ENCODE measurements at places on chromosomes 13 and 19.

GRCh38 chr19:16342002-16342715 lies 17.5 kb downstream of the KLF2 start:
- no peak for DNase-seq

GRCh38 chr13:82740442-82740841 lies 1141.8 kb downstream of the SLITRK1 start:
- DNase-seq: no peak

DNA sequence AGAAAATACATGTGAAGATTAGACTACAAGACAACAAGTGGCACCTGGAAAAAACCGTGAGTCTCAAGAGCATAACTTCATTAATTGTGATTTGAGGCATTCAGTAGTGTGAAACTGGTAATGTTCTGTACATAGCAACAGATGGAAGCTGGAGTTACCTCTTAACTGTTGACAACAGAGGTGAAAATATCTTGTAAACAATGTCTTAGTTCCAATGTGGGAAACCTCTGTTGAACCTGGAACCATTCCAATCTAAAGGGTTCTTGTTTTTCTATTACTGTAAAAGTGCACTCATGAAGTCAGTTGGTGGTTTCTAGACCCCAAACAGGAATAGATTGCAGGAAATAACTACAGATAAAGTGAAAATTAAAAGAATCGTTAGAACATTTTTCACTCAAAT lies 728.4 kb downstream of the SLITRK1 start:
- no peak for DNase-seq

DNA sequence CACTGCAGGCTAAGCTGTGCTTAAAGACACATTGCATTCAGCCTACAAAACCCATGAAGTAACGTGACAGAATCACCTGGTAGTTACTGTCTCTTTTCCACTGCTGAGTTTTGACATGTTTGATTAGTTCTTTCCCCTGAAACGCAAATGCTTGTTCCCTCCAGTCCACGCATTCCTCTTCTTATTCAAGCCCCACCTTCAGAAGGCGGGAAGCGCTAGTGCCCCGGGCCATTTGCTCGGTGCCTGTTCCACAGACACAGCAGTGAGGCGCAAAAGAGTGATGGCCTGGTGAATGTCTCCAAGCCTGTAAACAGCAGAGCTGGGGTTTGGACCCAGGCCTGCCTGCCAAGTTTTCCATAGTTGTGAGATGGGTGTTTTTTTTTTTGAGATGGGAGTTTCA lies 10.9 kb downstream of the ACP4 start:
- no peak for DNase-seq

DNA sequence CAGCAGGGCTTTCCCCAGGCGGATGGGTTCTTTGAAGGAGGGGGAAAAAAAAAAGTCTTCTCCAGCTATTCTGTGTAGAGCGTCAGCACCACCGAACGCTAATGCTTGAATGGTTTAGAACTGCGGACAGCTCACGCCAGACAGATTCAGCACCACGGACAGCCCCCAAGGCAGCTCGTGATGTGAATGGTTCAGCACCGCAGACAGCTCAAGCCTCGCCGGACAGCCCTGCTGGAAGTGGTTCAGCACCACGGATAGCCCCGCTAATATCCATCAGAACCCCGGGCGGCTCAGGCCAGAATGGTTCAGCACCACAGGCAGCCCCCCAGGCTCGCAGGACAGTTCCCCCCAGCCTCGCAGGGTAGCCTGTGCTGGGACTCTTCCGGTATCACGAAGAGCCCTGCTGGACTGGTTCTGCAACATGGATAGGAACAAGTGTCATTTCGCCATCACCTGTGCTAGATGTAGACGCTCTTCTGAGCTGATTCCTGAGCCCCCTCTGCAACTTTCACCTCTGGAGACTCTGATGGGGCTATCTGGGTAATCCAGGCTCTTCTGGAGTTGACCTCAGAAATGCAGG lies 4.9 kb upstream of the SMIM17 start:
- DNase-seq: peak; percentile 70

- DNase-seq: no peak
Observed at GRCh38 chr13:83214452-83214851, 667.8 kb downstream of the SLITRK1 start.

DNA sequence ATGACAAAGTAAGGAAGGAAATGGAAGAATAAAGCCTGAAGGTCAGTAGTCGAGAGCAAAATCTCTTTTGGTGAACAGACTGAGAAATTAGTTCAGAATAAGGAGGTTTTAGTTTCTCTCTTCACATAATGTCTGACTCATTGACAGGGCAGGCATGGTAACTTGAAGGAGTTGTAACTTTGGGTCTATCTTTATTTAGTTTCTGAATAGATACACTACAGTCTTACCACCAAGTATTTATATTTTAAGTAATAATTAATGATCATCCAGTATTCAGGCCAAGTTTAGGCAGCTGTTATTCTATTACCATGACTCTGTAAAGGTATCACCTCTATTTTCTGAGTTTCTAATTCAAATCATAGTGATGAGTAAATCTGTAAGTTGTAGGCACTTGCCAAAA lies 219.9 kb downstream of the SPRY2 start:
- DNase-seq: no peak

DNA sequence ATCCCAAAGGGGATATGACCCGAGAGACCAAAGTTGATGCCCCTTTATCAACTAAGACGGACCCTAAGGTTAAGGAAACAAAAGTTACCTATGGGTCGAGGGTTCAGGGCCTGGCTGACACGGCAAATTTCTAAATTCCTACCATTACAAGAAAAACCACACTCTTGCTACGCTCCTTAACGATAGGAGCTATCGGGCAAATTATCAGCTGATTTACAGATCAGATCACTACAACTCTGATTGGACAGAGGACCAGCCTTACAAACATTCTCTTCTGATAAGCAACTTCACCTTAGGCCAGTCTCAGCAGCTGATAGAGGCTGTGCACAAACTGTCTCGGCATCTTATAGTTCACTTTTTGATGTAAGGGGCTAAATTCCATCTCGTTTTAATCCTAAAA lies 117.9 kb downstream of the KCTD15 start:
- no peak for DNase-seq

DNA sequence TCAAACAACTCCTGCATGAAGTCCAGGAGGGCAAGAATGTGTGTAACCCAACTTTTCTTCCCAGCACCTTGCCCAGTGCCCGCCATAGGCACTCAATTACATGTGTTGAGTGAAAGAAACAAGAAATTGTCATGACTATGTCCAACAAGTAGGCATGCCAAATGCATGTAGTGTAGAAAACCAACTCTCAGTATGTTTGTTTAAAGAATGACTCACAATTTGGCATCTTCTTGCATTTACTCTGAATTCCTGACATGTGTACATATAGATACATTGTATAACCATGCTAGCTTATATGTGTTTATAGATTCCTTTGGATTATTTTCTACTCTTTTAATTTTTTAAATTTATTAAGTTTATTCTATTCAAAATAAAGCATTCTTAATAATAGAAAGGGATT lies 305.0 kb downstream of the EFNB2 start:
- DNase-seq: peak; percentile 15

DNA sequence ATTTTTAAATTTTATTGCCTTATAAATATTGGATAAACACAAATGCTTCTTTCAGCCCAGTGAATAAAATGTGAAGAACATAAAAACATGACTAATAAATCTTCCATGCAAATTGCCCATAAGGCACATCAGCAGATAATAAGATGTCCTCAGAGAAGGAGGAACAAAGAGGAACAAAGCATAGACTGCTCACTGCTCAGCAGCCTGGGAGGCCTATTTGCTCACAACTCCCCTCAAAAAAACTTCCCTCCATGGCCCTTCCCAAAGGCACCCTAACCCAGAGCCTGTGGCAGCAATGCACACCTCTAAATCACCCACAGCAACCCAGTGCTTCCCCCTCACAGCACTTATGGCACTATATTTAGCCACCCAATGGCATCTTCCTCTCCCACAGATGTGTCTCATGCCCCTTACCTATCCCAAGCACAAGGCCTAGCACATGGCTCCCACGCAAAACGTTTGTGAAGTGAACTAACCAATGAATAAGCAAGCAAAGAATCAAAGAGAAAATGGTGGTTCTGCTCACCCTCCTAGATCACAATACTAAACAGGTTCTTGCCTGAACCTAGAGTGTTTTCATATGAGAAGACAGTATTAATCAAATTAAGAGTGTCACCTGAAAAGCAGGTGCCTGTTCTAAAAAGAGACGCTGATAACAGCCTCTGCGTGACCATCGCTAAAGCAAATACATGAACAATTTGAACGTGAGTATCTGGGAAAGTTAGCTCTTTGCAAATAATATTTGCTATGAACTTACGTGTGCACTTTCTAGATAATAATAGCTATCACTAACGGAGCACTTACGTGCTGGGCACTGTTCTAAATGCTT lies 96.9 kb downstream of the TBC1D4 start:
- DNase-seq: no peak

GRCh38 chr19:31002518-31003244 lies 346.6 kb downstream of the TSHZ3 start:
- no peak for DNase-seq

DNA sequence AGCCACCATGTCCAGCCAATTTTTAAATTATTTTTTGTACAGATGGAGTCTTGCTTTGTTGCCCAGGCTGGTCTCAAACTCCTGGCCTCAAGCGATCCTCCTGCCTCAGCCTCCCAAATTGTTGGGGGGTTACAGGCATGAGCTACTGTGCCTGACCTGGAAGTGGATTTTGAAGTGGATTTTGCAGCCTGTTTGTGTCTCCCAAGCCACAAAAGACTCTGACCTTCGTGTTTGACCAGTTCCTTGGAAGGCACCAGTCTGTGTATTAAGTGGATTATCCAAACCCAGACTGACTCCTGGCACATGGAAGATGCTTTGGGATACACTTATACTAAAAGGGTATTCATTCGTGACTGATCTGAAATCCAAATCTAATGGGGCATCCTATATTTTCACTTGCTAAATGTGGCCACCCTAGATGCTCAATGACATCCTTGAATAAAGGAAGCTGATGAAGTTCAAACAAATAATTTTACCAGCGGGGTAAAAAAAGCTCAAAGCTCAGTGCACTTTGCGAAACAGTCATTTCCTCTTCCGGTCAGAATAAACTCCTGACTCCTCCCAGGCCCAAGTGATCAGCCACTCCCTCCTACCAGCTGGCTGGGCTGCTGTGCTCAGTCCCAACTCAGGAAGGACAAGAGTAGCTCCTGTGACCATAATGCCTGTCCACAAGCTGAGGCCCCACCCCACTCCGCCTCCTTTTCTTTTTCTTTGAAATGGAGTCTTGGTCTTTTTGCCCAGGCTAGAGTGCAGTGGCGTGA lies 32.6 kb upstream of the GATAD2A start:
- peak; percentile 64 for DNase-seq

DNA sequence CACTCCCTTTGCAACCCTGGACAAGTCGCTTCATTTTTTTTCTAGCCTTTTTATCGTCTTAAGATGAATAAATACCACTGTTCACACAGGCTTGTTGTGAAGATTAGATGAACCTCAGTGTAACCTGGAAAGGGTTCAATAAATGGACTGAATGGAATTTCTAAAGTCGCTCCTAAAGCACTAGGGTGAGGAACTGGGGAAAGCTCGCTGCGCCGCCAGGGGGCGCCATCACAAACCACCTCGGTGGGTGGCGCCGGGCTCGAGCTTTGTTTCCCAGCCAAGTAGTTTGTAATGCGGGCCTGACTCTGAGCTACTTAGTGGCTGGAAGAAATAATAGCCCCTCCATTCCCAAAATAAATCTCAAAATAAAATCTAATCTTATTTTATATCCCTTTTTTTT lies 2.2 kb upstream of the CEACAM6 start:
- DNase-seq: peak; percentile 57

DNA sequence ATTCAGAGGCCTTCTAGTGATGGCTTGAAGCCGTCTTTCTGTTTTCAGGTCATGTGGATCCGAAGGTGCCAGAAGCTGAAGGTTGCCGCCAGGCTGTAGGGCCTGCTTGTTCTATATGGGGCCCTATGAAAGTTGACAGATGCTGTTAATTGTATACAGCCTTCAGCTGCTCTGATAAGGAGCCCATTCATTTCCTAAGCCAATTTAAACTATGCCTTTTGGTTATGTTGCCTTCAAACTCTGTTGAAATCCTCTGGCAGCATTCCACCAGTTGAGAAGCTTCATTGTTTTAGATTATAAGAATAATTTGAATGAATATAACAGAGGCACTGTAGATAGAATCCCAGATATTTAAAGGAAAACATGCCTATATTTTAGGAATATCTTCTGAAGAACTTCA lies 34.4 kb downstream of the RAP2A start:
- DNase-seq: no peak

DNA sequence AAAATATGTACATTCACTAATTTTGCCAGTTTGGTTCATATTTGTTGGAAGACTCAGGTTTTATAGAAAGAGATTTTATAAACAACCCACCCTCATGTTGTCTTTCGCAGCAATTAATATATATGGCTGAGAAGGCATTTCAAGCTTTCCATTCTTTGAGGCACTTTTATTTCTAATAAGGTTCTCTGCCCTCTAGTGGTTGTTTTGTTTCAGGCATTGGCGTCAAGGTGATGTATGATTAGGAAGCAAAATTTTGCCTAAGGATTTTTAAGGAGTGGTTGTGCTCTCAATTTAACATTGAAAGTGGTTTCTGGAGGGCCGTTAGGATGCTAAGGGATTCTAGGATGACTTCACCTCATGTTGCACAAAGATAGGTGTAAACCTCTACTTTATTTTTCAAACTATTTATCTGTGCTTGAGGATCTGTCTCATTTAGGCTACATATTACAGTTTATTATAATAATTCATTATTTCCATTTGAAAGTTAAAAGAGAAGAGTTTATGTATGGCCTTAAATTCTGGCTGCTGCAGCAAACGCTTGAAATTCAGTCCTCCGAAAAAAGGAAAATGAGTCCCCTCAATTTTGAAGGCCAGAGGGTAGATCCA lies 35.9 kb downstream of the OXGR1 start:
- DNase-seq: no peak

DNA sequence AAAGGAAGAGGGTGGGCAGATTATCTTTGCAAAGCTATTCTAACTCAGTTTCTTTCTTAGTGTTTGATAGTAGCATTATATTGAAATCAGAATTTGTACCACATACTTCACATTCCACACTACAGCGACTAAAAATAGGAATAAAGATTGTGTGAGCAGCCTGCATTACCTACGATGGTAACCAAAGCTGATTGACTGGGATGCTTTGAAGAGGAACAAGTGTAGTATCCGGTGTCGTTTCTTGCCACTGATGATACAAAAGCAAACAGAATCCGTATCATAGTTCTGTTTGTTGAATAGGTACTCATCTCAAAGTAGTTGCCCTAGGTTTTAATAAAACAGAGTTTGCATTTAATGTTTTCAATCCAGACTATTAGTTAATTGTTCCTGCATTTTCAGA lies 51.2 kb downstream of the FLT3 start:
- no peak for DNase-seq

GRCh38 chr13:109272595-109273325 lies 513.6 kb downstream of the IRS2 start:
- DNase-seq: no peak

DNA sequence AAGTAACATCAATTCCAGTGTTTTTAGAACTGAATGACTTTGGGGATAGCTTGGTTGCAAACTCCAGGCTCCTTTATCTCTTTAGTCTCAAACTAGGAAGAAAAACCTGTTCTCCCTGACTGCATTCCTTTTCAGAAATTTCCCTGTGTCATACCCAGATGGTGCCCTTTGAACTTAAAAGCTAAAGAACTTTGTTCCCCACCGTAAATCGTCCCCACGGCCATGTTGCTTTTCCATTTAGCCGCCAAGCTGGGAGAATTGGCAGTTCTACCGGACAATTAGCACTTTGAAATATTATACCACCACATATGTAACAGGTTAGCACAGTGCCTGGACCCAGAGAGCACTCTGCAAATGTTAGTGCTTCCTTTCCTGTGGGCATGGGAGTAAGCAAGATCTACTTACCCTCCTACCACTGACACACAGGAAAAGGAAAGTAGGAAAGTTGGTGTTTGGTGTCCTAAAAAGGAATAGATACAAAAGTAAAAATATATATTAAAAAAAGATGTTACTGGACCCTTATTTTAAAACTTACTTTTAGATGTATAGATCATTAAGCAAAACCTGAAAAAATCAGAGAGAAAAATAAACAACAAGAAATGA lies 191.9 kb upstream of the MIR17HG start:
- DNase-seq: no peak
